Ureter (tissue), 1 donor: ENCODE measurements at places on chromosomes 11 and 22.

DNA sequence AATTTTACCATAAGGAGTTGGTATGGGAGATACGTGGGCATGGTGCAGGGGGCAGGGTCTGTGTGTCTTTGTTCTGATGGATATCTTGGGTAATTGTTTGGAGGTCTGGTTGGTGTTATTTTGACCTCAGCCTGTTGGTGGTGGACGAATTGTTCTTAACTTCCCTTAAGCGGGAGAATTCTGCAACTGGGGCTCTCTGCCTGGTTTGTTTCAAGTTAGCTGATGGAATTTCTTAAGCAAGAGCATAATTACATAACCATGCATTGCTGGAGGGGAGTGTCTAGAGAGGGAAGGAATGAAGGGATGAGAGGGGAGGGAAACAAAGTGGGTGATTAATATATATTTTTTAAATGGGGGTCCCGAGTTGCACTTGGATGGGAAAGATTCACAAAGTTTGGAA is 908.5 kb upstream of the RAG2 start:
- DNase-seq, result no peak

- no peak for DNase-seq
Measured at GRCh38 chr11:115338476-115338875, 165.7 kb downstream of the CADM1 start.

- peak; percentile 95 for DNase-seq
Measured at GRCh38 chr11:95150956-95151684, 61.5 kb downstream of the ENDOD1 start.

DNA sequence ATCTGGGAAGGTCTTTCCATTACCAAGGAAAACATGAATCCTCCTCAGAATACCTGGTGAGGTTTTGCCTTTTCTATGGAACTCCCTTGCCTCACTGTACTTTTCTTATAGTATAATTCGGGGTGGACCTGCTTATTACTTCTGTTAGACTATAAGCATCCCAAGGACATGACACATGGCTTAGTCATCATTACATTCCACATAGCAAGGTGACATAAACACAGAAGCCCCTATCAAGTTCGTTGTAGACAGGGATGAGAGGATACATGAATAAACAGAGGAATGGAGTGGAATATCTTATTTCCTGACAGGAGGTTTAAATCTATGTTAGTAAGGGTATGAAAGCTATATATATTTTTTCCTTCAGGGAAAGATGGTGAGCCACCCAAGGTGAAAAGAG is 532.2 kb upstream of the CCDC90B start:
- DNase-seq, result no peak

DNA sequence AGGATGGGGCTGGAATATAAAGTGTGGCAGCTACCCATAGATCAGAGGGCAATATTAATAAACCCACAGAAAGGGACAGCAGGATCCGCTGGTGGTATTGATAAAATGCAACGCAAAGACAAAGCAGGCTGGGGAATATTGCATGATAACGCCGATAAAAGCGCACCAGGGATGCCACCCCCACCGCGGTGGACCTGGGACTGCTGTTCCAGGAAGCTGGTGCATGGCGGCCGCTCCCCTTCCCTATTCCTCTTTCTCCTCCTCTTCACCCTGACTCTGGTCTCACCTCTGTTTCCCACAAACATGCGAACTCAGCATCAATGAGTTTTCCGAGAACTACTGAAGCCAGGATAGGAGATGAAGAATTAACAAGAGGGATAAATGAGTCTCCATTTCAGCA is 20.2 kb downstream of the SPATA19 start:
- DNase-seq, result no peak

DNA sequence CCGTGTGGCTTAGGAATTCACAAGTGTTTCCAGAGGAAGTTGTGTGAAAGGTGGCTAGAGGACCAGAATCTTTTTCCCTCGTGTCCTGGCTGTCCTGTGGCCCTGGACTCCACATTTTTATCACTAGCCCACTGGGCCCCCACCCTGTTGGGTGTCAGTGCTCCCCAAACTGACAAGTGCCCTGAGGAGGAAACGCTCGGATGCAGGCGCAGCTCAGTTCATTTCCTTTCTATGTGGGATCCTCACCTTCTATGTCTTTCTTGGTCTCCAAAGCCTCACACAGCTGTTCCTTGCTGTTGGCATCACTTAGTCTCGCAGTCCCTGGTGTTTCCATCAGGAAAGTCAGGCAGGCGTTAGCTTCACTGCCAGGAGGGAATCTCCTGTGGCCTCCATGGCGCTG is 68.0 kb upstream of the KCNQ1OT1 start:
- DNase-seq, result no peak

DNA sequence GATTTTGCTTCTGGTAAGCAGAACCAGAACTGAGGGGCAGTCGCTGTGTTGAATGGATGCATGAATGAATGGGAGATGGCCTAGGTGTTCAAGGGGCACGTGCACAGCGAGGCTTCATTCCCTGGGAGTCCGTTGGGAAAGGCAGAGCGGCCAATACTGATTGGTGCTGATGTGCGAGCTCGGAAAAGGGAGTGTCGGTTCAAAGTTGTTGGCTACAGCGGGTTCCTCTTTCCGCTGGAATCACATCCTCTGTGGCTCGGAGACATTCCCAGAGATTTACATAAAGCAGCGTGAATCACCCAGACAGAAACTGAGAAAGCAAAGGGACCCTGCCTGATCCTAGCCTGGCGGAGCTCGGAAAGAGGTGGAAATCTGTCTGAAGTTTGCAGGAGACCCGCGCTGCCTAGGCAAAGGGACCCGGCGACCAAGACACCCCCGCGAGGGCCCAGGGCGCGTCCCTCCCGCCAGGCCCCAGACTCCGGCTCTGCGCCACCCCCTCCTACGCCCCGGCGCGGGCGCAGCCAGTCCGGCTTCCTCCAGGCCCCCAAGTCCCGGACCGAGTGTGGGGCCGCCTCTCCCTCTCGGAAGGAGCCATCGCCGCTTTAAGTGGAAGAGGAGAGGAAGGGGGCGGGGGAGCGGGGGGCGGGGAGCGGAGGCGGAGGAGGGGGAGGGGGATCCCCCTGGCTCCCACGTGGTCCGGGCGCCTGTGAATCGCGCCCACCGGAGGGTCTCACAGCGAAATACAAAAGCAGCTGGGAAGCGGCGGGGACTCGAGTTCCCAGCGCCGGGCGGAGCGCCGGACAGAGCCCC is at the start of gene FJX1:
Gene FJX1, plus strand, starts transcription at position 774 of the 810 bp plus-strand sequence. CDS start 177 bp downstream, outside the sequence.
- DNase-seq, result no peak

GRCh38 chr11:2210366-2211112 is 38.9 kb upstream of the TH start:
- peak; percentile 42 for DNase-seq

GRCh38 chr11:128942817-128943427 is at the start of gene TP53AIP1:
Gene TP53AIP1 (minus strand): TSS chr11:128942871. CDS start chr11:128937818, 5,053 bp downstream.
- no peak for DNase-seq

DNA sequence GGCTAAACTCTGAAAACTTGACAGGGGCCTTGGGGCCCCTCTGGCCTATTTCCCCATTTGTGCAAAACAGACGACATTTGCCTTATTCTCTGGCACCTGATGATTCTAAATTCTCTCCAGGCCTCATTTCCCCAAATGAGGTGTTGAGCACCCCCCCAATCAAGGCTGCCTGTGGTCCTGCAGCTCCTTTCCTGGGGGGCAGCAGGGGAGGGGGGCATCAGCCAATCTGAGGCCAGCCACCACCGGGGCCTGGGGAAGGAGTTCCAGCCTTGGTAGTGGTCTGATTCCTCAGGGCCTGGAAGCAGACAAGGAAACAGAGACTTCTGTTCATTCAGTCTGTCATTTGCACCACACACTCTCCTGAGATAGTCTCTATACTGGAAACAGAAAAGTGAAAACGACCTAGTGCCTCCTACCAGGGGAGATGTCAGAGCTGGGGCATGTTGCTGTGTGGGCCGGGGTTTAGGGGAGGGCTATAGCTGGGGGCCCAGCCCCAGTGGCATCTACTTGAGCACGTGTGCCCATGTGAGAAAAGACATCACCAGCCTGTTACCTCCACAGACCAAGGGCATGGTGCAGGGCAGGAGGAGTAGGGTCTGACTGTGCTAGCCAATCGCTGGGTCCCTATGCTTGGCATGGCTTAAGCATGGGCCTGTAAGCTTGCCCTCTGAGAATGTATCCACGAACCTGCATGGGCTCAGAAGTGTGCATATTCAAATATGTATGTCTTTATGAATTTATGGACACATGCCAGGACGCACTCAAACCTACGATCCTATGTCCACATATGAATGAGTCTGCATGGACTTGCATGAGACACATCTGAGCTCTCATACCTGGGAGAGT is 1.8 kb upstream of the TPBGL start:
- no peak for DNase-seq

GRCh38 chr22:24184057-24184798 is 2.9 kb downstream of the SUSD2 start:
- DNase-seq, result no peak

- DNase-seq, result no peak
Measured at GRCh38 chr22:48838846-48839730, 988.6 kb downstream of the BRD1 start.

- DNase-seq, result no peak
Measured at GRCh38 chr11:112364962-112365481, 104.4 kb upstream of the PLET1 start.

GRCh38 chr22:24973872-24974271 is 21.4 kb downstream of the KIAA1671 start:
- DNase-seq, result no peak

- DNase-seq, result peak; percentile 71
Measured at GRCh38 chr11:96228473-96228891, 114.5 kb downstream of the MAML2 start.

DNA sequence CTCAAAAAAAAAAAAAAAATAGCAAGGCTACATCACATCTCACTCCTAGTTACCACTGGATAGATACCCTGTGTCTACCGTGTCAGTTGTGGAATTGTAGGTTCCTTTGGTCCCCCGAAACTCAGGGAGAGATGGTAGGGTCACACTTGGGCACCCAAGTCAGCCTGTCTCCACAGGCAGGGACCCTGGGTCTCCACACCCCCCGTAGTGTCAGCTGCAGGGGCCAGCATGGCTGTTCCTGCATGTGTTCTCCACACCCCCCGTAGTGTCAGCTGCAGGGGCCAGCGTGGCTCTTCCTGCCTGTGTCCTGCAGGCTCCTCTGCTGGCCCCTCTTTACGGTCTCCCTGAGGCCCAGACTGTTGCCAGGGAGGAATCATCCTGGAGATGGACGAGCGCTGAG is 282.1 kb downstream of the BRD1 start:
- no peak for DNase-seq

GRCh38 chr11:8336356-8337129 is 72.9 kb upstream of the LMO1 start:
- no peak for DNase-seq

GRCh38 chr22:42932197-42932519 is 75.1 kb upstream of the ARFGAP3 start:
- no peak for DNase-seq

DNA sequence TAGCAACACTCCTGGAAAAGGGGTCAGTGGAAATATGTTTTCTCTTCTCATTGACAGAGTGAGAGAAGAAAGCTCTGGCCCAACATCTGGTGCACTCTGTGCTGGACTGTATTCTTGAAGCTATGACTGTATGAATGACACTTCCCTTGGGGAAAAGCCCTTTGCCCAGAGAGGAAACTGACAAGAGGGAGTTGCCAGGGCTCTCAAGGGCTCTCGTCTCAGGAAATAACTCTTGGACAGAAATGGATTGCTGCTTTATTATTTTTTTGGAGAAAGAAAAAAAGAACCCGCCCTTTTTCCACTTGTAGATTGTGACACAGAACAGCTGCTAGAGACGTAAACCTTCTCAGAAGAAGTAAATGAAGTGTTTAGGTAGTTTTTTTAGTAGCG is 11.4 kb downstream of the ETS1 start:
- DNase-seq, result no peak

DNA sequence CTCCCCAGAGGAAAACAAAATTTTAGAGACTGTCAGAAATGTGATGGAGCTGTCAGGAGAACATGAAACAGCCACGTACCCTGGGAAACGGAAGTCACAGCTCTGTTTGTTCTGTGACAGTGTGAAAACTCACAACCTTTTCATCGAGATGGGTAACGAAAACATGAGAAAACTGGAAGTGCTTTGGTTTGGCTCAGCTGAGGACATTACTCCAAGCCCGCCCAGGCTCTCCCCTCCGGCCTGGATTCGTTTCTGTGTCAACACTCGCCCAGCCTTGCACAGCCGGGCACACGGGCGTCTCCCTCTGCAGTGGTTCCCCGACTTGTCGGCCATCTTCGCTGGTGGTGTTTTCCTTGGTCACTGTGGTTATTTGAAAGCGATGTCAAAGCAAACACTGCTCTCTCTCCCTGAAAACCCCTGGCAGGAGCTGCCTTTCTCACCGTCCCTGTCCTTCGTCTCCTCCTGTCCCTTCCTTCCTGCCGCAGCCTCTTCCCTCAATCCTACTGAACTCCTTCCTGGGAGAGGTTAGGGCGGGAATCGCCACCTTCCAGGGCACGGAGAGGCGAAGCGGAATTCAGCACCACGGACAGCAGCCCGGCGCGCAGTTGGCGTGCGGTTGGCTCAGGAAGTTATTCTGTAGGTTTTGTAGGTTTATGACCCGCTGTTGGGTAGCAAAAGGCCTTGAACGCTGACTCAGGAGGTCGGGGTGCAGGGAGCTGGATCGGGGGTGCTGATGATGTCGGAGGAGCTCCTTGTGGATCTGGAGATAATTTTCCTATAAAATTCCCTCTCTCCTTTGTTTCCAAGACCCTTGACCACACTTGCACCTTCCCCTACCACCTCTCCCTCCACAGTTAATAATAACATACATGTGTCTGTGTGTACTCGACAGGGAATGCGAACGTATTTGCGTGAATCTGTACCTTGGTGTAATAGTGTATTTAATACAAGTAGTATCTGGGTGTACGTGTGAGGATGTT is 13.1 kb upstream of the RPS19BP1 start:
- DNase-seq, result no peak

DNA sequence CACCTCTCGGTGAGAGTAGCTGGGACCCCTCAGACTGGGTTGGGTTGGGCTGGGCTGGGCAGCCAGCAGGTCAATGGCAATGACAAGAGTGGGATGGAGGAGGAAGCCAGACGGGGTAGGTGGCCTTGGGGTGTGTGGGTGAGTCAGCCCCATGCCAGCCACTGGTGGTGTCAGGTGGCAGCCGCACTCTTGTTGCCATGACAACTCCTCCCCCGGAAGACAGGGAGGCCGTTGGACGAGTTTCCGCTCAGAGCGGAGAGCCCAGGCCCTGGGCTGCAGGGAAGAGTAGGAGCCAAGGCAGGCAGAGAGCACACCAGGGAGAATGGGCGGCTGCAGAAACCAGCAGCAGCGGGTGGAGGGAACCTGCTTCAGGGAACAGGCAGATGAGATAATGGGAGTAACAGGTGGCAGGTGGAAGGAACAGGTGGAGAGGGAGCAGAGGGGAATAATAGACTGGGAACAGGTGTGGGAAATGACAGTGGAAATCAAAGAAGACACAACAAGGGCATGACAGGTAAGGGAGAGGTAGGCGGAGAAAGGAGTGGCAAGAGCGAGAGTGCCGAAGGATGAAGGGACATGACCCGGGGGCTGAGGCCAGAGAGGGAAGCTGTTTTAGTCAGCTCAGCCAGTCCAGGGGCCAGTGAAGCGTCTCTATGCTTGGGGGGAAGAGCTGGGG is 8.7 kb downstream of the SPTBN2 start:
- peak; percentile 88 for DNase-seq

DNA sequence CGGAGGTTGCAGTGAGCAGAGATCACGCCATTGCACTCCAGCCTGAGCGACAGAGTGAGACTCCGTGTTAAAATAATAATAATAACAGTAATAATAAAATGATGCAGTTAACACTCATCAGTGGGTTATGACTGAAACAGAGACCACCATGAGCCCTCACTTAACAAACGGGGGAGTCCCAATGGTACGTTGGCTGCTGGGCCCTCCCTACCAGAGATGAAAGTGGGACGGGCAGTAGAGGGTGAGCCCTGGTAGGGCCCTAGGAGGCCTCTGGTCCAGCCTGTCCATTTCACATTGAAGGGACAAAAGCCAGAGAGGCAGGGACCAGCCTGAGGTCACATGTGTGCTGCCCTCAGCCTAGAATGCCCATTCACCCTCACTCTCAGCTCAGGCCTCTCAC is 13.7 kb upstream of the KIAA0930 start:
- DNase-seq, result no peak
